AG09319 (cell line): ENCODE measurements at places on chromosomes 7 and 10.

DNA sequence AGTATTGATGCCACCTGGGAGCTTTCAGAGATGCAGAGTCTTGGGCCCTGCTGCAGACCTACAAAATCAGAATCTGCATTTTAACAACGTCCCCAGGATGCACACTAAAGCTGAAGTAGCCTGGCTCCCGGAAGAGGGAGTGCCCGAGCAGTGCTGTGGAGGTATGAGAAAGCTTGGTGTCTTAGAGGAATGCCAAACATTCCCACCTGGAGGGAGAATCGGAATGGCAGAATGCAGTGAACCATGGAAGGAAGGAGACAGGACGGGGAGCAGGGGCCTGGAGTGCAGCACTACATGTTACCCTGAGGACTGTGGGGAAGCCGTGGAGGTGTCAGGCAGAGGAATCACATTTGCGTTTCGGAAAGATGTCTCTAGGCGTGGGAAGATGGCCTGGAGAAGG, 90.9 kb downstream of the AOAH start:
- DNase-seq, result no peak

DNA sequence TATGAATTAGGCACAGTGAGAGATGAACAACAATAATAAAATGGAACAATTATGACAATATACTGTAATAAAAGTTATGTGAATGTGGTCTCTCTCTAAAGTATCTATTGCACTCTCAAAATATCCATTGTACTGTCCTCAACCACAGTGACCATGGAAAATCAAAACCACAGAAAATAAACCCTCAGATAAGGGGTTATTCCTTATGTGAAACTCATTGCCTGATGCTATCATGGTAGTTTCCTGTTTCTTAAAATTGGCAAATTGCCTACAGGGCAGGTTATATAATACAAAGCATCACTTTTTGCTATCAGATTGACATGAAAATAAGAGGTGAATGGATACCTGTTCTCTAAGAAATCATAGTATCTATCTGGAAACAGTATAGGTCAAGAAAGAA, 3.8 kb downstream of the MCM10 start:
- no peak for DNase-seq

GRCh38 chr7:87876869-87877234, 559 bp downstream of the DBF4 start:
- peak; percentile 14 for DNase-seq

DNA sequence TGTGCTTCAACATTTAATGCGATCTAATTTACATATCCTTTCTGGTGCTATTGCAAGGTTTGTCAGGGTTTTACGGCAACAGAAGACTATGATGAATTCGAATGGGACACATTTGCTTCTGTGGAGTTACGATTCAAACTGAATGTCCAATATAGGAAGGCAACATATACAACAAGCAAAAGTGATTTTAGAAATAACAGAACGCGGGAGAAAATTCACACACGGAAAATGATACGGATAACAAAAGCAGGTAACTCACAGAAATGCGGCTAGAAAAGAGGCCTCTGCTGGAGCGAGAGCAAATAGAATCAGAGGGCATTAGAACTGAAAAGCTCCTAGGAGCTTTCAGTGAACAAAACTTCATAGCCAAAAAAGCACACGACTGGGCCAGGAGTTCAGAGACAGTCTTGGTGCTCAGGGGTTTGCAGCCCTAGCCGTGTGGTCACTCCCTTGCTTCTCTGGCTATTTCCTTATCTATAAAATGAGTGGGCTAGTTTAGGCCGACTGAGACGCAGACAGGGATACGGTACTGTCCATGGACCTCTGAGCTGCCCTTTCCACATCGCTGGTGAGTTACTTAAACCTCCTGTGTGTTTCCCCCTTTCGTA, 557 bp upstream of the TAX1BP1 start:
- no peak for DNase-seq

- DNase-seq, result no peak
Observed at GRCh38 chr10:113820507-113820906, 33.4 kb downstream of the DCLRE1A start.

DNA sequence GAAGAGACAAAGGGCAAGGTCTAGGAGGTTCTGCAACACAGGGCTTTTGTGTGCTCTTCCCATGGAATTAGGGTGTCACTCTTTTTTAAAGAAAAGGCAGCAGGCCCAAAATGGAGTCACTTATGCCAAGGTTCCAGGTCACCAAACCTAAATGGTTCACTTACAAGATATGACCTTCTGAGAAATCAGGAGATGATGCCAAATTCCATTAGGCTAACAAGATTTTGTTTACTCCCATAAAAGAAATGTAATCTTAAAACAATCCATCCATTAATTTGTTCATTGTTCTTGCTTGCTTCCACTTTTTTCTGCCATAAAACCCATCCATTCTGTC, 158.1 kb downstream of the SNX13 start:
- no peak for DNase-seq

DNA sequence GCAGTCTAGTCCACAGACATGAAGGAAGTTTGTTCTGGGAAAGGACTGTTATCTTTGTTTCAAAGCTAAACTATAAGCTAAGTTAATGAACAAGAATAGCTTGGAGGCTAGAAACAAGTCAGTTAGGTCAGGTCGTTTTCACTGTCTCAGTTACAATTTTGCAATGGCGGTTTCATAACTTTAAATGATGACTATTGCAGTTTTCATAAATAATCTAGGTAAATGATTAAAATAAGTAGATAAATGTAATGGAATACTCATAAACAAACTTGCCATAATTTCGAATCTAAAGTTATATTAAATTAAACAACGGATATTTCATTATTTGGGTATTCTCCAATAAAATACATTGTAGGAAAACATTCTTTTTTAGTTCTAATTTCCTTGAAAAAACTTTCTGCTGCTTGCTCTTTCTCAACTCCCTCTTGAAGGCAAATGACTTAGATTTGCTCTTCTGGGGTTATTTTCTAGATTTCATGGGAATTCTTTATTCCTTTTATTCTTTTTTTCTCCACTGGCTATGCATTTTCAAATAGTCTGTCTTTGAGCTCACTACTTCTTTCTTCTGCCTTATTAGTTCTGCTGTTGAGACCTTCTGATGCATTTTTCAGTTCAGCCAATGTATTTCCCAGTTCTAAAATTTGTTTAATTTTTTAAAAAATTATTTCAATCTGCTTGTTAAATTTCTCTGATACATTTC, 103.8 kb upstream of the APBB1IP start:
- no peak for DNase-seq

DNA sequence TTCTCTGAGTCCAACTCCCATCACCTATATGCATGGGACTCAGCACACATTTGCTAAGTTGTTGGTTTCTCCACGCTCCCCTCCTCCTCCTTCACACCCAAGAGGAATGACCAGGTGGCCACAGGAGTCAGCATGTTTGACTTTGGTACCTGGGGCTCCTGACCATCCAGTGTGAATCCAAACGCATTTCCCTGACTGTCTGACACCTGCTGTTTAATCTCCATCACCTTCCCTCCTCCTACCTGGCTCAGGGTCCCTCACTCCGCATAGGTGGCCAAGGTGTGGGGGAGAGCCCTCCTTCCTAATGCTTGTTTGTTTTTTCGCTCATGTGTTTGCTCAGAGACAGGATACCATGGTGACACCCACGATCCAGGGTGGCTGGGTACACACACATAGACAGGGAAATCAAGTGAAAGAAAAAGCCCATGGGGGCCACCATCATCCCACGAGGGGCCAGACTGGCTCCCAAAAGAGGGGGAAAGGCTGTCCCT, 194.9 kb downstream of the KCNMA1 start:
- DNase-seq, result no peak
